MM.1S (cell line): ENCODE measurements at places on chromosomes 7 and 10.
A peak's percentile ranks its signal among the peaks of the same experiment; 100 is the strongest.

GRCh38 chr7:83532219-83532618 lies 116.7 kb downstream of the SEMA3E start:
- DNase-seq, result no peak

- no peak for DNase-seq
Observed at GRCh38 chr7:88310956-88311674, 4.4 kb upstream of the STEAP4 start.

- DNase-seq, result no peak
Observed at GRCh38 chr7:87899255-87899654, 23.0 kb downstream of the DBF4 start.

DNA sequence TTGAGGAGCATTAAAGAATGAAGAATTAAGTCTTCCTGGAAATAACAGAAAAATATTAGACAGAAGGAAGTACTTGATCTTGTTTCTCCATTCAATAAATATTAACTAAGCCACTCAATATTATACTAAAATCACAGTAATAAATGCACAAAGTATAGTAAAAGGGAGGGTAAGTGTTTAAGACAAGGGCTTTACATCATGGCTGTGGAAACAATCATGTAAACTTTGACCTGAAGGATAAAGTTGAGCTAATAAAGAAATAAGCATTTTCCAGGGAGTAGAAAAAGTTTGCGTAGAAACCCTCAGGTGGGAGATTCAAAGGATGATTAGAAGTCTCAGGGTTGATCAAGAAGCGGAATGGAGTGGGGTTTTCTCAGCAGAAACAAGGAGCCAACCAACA lies 78.2 kb downstream of the SEMA3C start:
- DNase-seq, result no peak

GRCh38 chr7:158085741-158086695 lies 501.6 kb downstream of the PTPRN2 start:
- no peak for DNase-seq

GRCh38 chr10:77555591-77556212 lies 81.9 kb downstream of the KCNMA1 start:
- DNase-seq, result no peak

DNA sequence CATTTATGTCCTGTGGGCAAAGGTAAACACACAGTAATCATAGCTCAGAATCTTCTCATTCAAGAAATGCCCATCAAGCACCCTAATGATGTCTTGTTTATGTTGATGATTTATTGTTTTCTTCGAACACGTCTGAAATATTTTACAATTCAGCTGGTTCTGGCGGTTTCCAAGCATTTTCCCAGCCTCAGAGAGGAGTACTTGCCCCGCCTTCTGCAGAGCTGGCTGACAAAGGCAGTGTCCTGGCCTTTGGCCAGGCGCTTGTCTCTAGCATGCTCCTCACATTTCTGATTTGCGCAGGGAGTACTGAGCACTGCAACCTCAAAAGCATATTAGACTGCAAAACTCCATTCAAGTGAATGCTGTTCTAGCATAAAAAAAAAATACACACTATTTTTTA lies 314.2 kb upstream of the GNAI1 start:
- no peak for DNase-seq

- DNase-seq, result no peak
Observed at GRCh38 chr10:132537684-132538001, at the start of gene INPP5A. Gene INPP5A, plus strand, starts transcription at chr10:132537787. Its CDS starts 310 bp downstream, at chr10:132538097.

- DNase-seq, result no peak
Observed at GRCh38 chr7:106402898-106403297, 118.1 kb upstream of the NAMPT start.

- DNase-seq, result peak; percentile 36
Observed at GRCh38 chr10:8130973-8131911, 76.8 kb downstream of the GATA3 start.

GRCh38 chr7:69738396-69738951 lies 140.2 kb downstream of the AUTS2 start:
- DNase-seq, result peak; percentile 59

DNA sequence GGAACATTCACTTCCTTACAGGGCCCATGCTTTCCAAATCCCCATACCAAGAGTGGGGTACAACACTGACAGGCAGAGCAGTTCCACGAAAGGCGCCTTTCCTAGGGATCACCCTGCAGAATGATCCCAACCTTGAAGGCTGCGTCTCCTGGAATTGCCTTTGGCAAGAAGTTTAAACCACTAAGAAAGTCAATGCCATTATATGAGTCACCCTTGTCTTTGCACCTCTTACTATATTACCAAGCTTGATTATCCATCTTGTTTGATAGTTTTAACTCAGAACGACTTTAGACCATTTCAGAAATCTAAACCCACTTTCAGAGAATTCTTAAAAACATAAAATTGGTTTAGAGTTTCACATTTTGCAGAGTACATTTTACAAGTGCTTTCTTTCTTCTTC lies 282.1 kb downstream of the ARHGAP12 start:
- no peak for DNase-seq

GRCh38 chr7:140539461-140539860 lies 60.2 kb upstream of the MKRN1 start:
- DNase-seq, result no peak

DNA sequence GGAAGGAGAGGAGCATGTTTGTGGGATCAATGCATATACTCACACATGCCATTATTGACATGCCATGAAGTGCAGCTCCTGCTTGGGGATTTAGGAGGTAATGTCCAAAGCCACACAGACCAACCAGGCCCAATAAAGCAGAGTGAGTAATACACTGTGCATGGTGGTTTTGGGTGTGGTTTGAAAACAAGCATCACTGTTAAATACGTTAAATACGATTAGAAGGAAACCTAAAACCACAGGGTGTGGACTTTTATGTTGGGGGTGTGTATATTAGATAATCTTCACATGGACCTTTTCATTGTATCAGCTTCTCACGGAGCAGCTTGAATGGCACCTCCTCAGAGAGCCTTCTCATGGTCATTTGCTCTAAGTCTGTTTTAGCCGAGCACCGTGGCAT lies 10.4 kb upstream of the EIF3A start:
- peak; percentile 49 for DNase-seq

DNA sequence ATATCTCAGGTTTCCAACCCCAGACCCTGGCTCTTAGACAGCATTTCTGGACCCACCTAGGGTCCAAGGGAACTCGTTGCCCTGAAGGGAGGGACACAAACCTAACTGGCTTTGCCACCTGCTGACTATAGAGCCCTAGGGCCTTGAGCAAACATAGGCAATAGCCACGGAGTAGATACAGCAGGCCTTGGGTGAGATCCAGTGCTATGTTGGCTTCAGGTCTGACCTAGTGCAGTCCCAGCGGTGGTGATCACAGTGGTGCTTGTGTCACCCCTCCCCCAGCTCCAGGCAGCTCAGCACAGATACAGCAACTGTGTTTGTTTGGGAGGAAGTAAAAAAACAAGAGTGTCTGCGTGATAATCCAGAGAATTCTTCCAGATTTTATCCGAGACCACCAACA lies 9.7 kb upstream of the TNKS2 start:
- DNase-seq, result no peak

GRCh38 chr10:100024748-100025147 lies 15.0 kb upstream of the DNMBP start:
- no peak for DNase-seq

- no peak for DNase-seq
Observed at GRCh38 chr10:101244321-101245050, 15.2 kb upstream of the LBX1 start.

DNA sequence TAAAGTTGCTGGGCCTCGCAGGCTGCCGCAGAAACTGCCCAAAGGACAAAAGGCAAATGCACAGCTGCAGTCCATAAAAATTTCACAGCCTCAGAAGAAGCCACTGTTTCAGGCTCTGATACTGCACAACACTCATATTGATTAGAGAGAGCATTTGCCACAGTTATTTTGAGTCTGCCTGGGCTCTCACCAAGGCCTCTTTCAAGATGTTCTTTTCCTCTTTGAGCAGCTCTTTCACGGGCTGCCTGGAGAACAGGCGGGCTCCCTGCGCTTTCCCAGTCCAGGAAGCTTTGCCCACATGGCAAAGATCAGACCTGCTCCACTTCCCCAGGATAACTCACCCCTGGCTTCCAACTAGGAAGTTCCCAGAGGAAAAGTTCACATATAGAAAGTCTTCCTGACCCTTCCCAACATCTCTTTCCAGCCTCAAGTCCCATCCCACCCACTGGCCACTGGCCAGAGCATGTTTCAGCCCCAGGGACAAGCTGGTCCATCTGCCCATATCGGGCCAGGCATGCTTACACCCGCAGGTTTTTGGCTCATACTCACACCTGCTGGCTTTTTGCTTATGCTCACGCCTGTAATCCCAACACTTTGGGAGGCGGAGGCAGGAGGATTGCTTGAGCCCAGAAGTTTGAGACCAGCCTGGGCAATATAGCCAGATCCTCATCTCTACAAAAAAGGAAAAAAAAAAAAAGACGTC lies 3.3 kb downstream of the SLIT1 start:
- DNase-seq, result no peak

DNA sequence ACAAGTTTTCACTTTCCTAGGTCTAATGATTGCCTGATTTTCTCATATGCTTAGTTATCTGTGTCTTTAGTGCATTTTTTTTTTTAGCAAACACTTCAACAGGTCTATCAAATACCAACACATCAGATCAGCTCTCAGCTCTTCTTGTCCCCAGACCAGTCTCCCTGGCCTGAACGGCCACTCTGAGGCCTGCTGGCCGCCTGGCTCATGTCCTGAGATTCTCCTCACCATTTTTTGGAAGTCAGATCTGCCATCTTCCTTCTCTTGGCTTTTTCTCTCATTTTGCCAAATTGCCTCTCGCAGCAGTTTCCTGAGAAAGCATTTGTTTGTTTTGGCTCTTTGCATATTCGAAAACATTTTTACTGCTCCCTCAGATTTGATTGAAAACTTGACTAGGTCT lies 29.3 kb downstream of the PPP2R2D start:
- no peak for DNase-seq

DNA sequence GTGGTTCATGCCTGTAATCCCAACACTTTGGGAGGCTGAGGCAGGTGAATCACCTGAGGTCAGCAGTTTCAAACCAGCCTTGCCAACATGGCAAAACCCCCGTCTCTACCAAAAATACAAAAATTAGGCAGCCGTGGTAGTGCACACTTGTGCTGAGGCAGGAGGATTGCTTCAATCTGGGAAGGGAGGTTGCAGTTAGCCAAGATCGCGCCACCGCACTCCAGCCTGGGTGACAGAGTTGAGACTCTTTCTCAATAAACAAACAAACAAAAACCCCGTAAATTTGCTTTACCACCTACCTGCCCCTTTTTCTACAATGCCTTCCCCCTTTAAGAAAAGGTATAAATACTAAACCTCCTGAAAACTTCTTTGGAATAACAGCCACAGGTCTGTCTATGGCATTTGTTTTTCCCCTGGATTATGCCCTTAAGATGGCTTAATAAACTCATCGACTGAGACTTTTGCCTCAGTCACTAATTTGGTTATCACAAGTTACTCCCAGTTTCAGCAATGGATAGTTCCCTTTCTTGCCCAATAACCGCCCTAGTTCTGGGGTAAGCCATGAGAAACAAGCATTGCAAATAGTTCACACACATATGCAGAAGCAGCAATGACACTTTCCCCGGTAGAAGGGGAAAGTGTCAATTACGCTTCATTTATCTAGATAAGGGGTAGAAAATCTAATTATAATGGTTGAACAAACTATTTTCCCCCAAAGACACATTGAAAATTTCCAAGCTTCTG lies 52.8 kb upstream of the SVIL start:
- no peak for DNase-seq

DNA sequence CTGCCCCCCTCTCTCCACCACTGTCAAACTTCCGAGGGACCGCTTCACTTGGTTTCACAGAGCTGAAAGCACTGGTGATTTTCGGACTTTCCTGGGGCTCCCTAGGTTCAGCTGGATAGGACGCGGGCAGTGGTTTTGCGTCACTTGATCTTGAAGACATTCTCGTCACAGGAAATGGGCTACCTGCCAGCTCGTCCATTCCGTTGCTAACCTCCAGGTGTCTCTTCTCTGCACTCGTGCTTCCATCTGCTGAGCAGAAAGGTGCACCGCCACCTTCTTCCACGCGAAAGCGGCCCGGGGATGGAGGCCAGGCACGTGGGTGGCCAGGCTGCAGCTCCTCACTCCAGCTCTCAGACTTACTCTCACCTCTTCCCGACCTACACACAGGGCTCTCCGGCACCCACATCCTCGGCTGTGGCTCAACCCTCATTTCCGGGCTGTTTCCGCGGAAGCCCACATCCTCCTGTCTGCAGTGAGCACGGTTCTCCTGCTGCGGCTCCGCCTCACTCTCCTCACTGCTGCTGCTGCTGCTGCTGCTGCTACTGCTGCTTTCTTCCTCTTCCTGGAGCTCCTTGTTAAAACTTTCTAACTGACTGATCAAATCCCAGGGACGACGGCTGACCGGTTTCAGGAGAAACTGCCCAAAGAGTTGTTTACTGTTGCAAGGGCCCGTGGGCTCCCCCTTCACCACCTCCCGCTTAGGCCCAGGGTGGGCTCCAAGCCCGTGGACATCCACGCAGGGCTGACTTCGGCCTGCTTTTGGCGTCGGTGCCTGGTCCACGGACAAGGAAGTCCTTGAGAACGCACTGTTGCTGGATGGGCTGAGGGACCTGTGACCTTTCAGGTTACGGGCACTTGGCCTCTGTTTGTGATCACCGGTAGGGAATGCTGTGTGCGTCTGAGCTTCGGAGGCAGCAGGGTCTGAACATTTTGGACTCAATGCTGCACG lies 32.1 kb downstream of the JCAD start:
- peak; percentile 86 for DNase-seq

DNA sequence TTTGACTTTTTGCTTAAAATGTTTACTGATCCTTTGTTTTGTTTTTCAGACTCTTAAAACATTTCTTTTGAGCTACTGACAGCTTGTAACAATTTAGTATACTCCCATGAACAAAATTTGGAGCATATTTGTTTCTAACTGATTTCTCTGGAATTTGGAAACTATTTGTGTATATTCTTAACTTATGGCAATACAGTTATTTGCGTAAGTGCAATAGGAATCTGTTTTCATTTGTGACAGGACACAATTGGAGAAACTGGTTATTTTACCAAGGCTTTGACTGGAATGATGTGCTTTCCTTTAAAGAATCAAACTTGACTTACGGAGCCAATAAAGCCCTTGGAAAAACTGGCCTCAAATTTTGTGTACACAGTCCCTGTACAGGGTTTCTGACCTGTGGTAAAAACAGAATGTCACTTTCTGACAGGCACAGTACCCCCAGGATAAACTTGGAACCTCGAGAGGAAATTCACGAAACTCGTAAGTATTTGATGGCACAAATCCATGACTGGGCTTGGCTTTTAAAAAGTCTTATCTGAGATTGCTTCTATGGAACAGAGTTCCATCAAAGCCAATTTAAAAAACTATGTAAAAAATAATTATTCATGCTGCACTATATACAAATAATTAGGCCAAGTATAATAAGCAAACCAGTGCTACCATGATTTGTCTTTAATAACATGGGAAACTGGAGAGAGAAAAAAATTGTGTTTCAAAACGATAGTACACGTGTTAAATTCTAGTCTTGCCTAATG lies 70.4 kb downstream of the ST8SIA6 start:
- no peak for DNase-seq

GRCh38 chr10:18235477-18235876 lies 95.3 kb downstream of the CACNB2 start:
- DNase-seq, result no peak
